Neural crest cell (in vitro differentiated cells): ENCODE measurements at places on chromosomes 5 and 9. TPM values are rescaled to one million over a fixed set of nuclear protein-coding genes. Genes with fewer than 3 reads are reported as not detected.

Gene CXCL14
- total RNA-seq: not detected in 2 replicates

Gene CNTNAP3
- 5.4 and 6.0 TPM in 2 replicates for total RNA-seq

Gene LECT2
- total RNA-seq: not detected in 2 replicates

Gene FOXD4L4
- 0.16 and 0.26 TPM in 2 replicates for total RNA-seq

Gene CANX
- 652 and 682 TPM in 2 replicates for total RNA-seq

Gene CNTFR
- 112 and 115 TPM in 2 replicates for total RNA-seq

Gene C9orf153
- total RNA-seq: 0.19 and 0.34 TPM in 2 replicates

Gene TSSK1B
- total RNA-seq: 0.16 and 0.23 TPM in 2 replicates

Gene SH2D3C
- total RNA-seq: 6.0 and 7.2 TPM in 2 replicates

- no peak for DNase-seq
Observed at GRCh38 chr9:114312513-114312875, 10.4 kb upstream of the ORM1 start.

DNA sequence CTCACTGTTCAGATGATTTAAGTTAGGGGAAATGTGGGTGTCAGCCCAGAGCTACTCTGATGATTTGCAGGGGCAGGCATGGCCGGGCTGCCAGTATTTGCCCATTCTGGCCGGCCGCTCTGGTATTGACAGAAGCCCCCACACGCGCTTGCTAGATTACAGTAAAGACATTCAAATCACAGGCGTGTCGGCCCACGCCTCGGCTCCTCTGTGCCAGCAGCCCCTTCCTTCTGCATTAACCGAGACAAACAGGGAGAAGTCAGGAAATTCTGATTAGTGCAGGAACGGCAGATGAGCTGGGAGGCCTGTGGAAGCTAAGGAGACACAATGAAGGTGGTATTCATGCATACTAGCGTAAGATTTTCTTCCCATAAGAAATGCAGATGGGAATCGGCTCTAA is 113.3 kb downstream of the CRB2 start:
- no peak for DNase-seq

- peak; percentile 18 for DNase-seq
Observed at GRCh38 chr5:67416133-67416937, 219.7 kb upstream of the CD180 start.

DNA sequence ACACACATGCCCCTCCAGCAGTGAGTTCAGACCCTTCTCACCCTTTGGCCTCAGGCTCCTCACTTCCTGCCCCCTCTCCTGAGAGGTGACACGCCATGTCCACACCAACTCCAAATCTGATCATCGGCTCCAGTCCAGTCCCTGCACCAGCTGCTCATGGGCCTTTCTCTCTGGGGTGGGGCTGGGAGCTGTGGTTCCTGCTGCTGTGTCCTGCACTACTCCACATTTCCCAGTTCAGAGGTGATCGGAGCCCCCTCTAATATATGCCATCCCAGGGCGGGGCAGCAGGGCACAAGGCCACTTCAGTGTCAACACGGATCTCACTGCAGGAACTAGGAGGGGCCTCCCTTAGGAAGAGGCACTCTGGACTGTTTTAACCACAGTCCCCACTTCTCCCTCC is 91.5 kb downstream of the ADAMTS2 start:
- DNase-seq: no peak

DNA sequence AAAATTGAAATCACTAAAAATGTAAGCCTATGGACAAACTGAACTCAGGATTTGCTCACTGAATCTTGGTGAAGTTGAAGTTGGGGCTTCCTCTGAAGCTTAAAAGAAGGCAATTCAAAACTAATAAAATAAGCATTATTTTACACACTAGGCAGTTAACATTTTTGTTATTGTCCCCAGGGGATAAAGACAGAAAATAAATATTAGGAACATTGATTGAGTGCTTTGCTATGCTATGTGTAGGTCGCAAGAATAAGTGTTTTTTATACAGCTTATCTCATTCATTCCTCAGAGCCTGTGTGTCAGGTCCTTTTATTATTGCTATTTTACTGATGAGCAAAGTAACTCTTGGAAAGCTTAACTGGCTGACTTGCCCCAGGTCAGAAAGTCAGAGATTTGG is 82.2 kb downstream of the ZNF608 start:
- no peak for DNase-seq

GRCh38 chr9:94944626-94945025 is 218.1 kb downstream of the AOPEP start:
- DNase-seq: no peak

DNA sequence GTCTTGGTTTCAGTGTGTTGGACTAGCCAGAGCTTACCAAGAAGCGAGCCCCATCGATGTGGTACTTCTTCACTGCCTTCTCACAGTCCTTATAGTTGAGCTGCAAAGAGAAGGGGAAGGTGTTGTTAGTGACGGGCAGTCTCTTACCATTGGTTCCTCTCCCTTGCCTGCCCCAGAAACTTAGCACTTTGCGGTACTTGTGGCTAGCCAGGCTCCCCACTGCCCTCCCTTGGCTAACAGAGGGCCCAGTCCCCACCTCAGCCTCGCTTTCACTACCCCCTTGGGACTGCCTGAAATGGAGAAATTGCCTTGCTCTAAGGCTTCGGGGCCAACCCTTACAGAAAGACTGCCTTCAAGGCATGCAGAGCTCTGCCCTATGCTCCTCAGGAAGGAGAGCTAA is 4.3 kb downstream of the LCP2 start:
- no peak for DNase-seq

DNA sequence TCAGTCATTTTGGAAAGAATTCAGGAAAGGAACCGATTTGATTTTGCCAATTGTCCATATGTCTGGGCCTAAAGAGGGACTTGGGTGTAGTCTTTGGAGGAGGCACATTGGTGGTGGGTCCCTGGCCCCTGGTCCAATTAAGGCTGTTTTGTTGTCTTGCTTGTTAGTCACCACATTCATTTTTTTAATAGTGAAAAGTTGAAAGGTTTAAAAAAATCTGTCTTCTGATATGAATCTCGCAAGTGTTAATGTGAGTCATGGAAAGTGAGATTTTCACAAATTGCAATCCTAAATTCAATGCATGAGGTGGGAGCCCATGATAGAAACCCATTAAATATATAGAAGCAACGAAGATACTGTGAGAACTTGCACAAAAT is 165.9 kb upstream of the OTULINL start:
- DNase-seq: no peak

GRCh38 chr5:154157483-154158378 is 32.8 kb upstream of the GALNT10 start:
- peak; percentile 9 for DNase-seq

DNA sequence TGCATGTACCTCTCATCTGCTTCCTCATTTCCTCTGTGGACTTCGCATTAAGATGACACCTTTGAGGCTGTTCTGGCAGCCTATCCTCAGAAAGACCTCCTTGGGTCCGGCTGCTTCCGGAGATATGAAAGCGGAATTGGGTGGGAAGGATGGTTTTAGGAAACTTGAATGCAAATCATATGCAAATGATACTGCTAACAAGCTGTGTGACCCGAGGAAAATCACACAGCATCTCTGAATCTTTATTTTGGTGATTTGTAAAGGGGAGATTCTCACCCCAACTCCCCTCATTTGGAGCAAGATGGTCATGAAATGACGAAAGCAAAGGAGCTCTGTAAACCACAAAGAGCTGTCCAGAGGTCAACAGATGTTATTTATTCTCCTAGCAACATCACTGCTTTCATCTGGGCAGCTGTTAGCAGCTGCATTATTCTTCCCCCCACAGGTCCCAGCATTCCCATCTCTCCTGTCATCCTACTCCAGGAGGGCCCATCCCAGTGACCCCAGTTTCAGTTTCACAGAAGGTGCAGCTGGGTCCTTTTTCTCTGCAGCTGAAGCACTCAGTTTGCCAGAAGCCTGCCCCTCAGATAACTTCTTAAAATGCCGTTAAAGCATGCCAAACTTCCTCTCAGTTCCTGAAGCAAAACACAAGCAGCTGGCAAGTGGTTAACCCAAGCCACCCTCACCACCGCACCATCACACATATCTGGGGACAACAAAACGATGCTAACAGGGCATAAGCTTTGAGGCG is 269.5 kb downstream of the SEC61B start:
- DNase-seq: no peak

DNA sequence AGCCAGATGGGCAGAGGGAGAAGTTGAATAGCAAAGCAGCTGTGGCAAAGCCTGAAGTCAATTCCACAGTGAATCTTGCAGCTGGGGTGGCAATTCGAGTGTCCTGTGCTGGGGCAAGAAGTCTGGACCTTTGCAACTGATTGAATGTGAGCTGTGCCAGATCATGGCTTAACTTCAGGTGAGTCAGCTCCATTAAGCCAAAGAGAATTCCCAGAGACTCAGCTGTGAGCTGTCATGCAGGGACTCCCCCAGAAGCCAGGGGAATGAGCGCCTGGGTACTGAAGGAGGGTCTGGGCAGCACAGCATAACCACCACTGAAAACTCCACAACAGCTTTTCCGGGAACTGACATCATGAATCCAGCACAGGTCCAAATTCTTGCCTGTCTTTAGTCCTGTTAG is 153.5 kb upstream of the TRPC7 start:
- no peak for DNase-seq

- no peak for DNase-seq
Observed at GRCh38 chr5:40383749-40384651, 295.7 kb upstream of the PTGER4 start.

GRCh38 chr9:93446073-93446472 is 5.4 kb upstream of the FAM120A start:
- no peak for DNase-seq

DNA sequence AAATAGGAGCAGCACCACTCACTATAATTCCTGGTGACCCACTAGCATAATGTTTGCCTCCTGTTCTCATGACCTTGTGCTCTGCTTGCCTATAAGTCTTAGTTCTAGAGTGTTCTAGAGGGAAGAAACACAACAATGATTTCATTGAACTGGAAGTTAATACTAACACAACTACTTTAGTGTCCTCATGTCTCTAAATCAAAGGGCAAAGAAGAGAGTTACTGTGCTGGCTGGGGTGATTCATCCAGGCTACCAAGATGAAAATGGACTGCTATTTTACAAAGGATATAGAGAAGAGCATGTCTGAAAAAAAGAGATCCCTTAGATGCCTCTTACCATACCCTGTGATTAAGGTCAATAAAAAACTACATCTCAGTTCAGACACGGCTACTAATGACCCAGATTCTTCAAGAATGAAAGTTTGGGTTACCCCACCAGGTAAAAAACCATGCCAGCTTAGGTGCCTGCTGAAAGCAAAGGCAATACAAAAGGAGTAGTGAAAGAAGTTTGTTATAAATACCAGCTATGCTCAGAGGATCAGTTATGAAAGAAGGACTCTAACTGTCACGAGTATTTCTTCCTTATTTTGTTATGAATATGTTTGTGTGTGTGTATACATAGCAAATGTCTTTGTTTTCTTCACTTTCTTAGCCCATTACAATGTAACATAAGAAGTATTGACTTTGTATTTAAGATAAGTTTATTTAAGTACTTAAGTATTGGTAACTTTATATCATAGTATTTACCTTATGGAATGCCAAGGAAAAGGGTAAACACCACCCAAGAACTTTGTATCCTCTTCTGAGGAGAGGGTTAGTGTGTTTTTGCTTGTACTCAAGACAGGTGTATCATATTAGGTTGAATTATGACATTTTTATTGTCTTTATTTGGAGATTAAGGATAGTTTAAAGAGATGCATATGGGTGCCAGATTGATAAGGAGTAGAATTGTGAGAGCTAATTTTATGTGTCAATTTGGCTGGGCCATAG is 314.1 kb upstream of the PTGER4 start:
- DNase-seq: no peak

DNA sequence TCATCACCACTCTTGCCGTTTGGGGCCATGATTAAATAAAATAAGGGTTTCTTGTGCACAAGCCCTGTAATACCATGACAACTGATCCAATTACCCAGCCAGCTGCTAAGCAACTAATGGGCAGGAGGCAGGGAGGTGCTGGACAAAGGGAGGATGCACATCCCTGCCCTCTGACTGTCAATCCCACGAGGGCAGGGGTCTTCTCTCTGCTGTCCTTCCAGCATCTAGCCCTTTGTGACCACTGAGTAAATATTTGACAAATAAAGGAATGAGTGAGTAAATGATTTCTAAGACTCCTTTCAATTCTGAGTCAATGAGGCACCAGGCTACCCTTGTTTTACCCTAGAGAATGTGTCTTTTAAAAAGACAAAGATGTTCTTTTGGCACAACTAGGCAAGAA is 247.1 kb downstream of the SYK start:
- no peak for DNase-seq

GRCh38 chr9:133003671-133004090 is 25.2 kb downstream of the GFI1B start:
- DNase-seq: no peak

DNA sequence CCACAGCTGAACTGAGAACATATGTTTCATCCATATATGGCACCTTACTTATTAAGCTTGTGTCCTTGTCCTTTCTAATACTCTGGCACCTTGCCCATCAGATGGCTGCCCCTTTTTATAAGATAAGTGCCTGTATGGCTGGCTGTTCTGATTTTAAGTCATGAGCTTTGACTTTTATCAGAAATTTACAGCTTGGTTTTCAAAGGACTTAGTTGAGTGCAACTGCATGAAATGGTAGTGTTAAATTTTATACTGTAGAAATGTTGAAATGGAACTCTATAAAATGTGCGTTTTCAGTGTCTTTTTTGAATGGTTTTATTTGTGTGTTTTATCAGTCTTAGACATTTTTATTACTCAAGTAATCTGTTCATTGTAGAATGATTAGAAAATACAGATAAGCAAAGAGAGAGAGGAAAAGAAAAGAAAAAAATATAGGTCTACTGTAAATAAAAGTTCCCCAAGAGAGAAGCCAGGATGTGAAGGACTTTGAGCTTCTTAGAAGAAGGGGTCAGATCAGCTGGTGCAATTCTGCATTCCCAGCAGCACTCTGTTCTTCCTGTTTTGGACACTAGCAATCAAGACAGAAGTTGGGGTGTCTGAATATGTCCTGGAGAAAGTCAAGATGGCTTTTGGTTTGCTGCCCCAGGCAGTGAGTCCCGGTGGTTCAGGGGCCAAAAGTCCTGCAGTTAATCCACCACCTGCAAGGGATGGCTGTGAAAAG is 38.9 kb downstream of the ARHGAP26 start:
- DNase-seq: no peak

- no peak for DNase-seq
Observed at GRCh38 chr9:128106181-128106939, 21.2 kb downstream of the PTGES2 start.

GRCh38 chr5:1884678-1885403 is 2.1 kb upstream of the IRX4 start:
- DNase-seq: no peak

GRCh38 chr5:95081982-95082381 is 202.9 kb downstream of the MCTP1 start:
- no peak for DNase-seq

- DNase-seq: peak; percentile 41
Observed at GRCh38 chr9:4366591-4367330, 66.9 kb upstream of the GLIS3 start.

GRCh38 chr5:168941901-168942300 is 359.0 kb downstream of the SLIT3 start:
- DNase-seq: no peak

DNA sequence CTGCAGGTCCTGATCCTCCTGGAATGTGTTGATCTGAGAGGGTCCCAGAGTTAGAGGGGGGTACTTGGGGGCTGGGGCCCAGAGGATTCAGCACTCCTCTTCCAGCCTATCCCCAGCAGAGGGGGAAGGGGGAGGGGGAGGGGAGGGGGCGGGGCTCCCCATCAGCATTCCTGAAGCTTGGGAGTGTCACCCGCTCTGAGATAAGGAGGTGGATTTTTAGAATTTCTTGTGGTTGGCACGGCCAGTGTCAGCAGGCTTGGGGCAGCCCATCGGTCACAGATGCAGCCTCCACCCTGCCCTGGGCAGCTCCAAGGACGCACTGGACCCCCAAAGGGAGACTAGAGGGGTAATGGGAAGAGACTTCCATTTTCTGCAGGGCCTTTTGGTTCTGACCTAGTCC is 5.3 kb downstream of the FGF18 start:
- DNase-seq: no peak
